T-helper 2 cell treated with Interferon-gamma antibody and Interleukin-4, amounts not matched to agents 5 μg/mL and 100 μg/mL, for 36 hours (primary cell): ENCODE measurements at places on chromosomes 4 and X.

- DNase-seq = peak; percentile 17
Observed at GRCh38 chrX:3738509-3738908, 25.1 kb upstream of the PRKX start.

DNA sequence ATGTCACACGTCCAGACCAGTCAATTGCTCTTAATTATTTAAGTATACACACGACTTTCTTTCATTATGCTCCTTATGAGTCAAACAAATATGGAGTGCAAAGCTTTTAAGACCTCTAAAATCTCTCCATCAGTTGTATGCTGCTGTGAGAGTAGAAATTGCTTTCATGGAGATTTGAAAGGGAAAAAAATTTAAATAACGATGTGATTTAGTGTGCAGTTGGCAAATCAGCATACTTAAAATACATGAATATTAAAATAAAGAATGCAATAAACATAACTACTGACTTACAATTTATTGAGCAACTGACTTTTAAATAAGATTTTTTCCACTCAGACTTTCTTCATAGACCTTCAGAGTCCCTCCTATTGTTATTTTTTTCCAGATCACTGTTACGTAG lies 9.0 kb downstream of the TENM3 start:
- no peak for DNase-seq

DNA sequence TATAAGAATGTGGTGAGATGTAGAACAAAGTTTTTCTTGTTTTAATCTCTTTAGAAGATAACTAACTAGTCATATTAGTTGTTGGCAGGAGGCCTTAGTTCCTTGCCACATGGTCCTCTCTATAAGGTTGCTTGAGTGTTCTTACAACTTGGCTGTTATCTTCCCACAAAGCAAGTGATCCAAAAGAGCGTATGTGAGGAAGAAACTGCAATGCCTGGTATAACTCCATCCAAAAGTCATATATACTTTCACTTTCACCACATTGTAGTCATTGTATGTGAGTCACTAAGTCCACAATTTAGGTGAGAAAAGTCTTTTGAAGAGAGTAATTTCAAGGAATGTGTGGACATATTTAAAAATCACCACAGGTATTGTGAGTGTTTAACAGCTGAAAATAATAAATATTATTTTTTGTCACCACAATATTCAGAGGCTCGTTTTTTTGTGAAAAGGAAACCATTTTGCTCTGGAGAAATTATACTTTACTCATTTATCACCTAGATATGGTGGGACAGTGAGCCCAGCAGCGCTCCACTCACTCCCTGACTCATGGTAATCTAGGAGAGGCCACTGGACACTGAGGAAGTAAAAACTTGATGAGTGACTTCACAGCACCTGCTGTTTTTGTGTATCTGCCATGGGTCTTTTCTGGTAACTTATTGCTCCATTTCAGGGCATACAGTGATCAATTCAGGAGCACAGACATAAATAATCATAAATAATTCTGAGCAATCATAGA lies 369.4 kb upstream of the NDST3 start:
- no peak for DNase-seq

GRCh38 chr4:40216622-40217366 lies 20.0 kb downstream of the RHOH start:
- no peak for DNase-seq

- no peak for DNase-seq
Observed at GRCh38 chr4:128973384-128973783, 120.0 kb downstream of the SCLT1 start.
